Right hindlimb (tissue), 1 donor: ENCODE measurements at places on chromosomes 2 and 18.

DNA sequence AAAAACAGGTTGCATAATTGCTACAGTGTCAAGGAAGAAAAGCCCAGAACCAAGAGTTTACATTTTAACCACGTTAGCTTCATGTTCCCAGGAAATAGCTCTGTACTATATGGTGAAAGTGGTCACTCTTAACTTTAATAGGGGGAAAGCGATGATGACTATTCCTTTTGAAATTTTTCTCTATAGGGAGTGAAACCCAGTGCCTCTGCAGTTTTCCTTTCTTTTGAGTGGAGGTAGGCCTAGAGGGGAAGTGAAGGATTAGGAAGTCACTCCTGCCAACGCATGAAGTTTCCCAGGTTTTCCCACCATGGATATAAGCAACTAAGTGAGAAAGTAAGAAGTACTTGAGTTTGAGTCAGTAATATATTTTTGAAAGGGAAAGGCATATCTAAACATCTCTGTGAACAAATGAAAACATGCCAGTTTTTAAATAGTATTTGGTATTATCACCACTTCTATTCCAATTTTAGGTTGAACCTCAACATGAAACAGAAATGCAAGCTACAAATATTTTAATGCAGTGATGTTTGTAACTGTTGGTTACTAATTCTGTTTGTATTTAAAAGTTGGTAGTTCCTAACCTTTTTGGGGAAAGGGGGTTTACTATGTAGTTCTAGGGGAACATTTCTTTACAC, 91.9 kb downstream of the VRK2 start:
- no peak for DNase-seq

GRCh38 chr2:241065355-241065803, 36.7 kb downstream of the MTERF4 start:
- DNase-seq = no peak

DNA sequence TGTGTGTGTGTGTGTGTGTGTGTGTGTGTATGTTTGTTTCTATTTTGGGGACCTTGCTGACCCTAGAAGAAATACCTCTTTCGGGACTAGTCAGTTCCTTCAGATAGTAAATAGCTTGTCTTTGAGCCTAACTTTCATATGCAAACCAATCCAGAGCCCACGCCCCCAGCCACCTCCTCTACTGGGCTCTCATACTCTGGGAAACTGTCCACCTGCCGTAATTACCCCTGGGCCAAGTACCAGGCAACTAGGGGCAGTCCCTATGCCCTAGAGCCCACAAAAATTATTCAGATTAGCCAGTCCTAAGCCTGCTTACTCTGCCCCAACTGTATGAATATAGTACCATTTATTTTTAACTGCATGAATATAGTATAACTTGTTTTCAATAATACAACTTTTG, 970.4 kb downstream of the EPHA4 start:
- no peak for DNase-seq

DNA sequence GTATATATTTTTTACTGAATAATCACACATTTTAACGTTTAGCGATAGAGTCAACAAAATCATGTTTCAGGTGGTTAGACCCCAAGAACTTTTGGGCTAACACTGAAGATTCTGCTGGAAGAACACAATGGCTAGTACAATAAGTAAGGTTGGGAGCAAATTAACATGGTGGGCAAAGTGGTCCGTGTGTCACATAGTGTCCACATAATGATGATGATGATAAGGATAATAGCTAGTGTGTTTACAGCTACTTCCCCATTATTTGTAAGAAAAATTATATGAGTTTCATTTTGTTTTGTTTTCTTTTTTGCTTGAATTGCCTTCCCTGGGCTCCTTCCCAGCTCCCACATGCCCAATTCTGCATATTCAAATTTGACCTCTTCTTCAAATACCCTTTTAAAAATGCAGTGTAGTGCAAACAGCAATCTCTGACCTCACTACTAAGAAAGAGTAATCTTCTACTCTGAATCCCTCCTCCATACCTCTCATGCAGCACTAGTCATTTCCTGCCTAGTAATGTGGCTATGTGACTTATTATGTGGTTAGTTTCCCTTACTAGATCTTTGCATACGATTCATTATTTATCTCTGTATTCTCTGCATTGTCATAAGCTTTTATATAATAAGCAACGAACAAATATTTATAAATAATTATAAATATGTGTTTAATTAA, 16.9 kb upstream of the VPS54 start:
- DNase-seq = no peak

- no peak for DNase-seq
These were observed 569.2 kb downstream of the METTL4 start for GRCh38 chr18:2002151-2002550.
